ENCODE measurements at places on chromosomes 2 and 18.

DNA sequence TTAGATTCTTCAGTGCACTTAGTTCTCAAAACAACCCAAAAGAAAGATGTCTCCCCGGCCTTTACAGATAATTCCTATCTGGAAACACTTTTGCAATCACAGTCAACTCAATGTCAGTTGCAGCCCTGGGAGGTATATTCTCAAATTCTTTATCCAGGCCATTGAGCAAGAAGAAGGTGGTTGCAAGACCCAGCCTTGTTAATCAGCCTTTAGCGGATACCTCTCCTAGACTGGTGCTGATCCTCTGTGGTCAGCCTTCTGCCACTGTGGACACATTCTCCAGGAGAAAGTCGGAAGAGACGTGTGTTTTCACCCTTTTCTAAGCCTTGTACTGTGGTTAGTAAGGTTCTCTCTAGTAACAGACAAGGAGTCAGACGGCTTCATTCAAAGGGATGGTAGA, 7.8 kb upstream of the FZD7 start:
- no peak for DNase-seq

DNA sequence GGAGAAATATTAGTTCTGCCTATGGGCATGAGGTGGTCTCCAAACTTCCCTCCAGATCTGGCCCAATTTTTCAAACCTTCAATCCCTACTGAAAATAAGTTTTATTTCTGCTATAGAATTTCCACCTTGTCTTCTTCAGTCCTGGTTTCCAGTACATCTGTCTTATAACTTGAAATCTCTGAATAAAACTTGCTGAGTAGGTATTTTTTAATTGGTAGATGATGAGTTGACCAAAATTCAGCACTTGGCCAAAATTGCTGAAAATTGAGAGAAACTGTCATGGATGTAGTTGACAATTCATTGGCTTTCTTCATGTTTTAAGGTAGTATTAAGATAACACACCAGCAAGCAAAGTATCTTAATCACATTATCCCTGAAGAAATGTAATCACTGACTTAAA, 206.2 kb downstream of the PARD3B start:
- no peak for DNase-seq

DNA sequence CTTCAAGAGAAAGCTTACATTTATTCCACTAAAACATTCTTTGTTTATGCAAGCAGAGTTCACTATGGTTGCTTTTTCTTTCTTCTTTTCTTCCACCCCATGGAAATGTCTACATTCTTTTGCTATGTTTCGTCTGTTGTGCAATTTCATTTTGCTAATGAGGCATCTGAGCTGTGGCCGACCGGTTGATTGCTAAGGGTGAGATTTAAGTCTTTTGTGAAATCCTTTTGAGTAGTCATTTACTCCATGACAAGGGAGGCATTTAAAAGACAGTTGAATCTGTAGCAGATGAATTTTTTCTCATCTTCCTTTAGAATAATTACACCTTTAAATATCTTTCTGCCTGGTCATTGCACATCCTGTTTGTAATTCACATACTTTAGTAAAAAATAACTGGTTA, 324.1 kb upstream of the THUMPD2 start:
- no peak for DNase-seq

DNA sequence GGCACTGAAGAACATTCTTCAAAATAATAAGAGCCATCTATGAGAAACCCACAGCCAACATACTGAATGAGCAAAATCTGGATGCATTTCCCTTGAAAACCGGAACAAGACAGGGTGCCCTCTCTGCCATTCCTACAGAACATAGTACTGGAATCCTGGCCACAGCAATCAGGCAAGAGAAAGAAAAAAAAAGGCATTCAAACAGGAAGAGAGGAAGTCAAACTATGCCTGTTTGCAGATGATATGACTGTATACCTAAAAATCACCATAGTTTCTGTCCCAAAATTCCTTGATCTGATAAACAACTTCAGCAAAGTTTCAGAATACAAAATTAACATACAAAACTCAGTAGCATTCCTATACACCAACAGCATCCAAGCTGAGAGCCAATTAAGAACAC, 119.5 kb upstream of the PARD3B start:
- DNase-seq: no peak

DNA sequence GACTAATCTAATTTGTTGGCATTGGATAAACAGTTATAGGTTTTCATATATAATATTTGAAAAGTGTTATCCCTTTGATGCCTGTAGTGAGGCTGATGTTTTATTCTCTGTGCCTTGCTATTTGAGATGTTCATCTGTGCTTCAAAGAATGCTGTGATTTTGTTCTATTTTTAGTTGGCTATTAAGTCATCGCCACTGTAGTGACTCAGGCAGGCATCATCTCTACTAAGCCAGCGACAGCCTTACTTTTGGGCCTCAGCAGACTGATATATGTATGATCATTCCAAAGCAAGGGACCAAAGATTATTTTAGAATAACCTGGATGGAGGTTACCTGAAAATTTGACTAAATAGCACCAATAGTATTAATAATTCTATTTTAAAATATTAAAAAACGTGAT, 1674.5 kb upstream of the NXPH2 start:
- DNase-seq: no peak

DNA sequence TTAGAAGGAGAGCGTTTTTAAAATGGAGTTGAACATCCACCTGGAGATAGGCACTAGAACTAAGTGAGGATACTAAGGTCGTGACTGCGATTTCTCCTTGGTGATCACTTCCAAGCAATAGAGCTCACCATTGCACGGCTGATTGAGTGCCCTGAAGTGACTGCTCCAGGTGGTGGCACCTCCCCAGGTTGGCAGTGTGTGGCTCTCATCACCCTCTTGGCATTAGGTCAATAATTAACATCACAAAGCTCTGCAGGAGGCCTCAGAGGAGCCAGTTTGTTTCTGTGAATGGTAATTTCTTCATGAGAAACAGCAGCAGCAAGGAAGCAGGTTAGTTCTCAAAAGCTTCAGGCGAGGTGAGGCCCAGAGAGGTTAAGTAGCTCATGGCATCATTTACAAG, 259.6 kb downstream of the CLIP4 start:
- no peak for DNase-seq

GRCh38 chr18:77749089-77749488, 499.4 kb downstream of the GALR1 start:
- no peak for DNase-seq

DNA sequence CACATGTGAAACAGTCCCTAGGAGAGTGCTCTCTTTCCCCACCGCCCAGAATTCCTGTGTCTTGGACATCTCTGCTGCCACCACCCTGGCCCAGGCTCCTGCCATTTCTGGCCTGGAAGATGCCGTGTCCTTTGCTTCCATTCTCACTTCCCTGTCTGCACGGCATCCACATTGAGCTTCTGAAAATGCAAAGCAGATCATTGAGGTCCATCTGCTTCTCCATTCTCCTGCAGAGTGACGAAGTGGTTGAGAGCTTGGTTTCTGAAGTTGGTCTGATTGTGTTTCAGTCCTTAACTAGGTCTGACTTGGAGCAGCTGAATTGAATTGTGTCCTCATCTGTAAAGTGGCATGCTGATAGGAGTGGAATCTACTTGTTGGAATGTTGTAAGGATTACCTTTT, 98.7 kb upstream of the MGAT5 start:
- no peak for DNase-seq

DNA sequence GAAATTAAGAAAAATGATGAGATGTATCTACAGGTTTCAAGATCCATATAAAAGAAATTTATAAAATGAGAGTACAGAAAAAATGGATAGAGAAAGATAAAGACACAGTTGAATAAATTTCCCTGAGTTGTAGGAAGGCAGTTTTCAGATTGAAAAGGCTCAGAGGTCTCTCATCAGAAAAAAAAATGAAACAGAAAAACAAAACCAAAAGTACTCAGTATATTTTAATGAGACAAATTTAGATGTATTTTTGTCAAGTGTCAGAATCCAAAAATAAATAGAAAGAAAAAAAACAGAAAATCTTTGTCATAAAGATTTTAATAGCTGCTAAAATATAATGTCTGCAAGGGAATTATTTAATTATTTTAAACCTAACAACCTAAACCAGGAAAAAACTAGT, 520.5 kb downstream of the KCNJ3 start:
- no peak for DNase-seq

- DNase-seq: no peak
Measured at GRCh38 chr18:70663141-70663540, 374.3 kb downstream of the SOCS6 start.

- no peak for DNase-seq
Measured at GRCh38 chr2:74816540-74817303, 17.2 kb upstream of the HK2 start.

- DNase-seq: no peak
Measured at GRCh38 chr2:163205589-163206254, 367.2 kb upstream of the KCNH7 start.

DNA sequence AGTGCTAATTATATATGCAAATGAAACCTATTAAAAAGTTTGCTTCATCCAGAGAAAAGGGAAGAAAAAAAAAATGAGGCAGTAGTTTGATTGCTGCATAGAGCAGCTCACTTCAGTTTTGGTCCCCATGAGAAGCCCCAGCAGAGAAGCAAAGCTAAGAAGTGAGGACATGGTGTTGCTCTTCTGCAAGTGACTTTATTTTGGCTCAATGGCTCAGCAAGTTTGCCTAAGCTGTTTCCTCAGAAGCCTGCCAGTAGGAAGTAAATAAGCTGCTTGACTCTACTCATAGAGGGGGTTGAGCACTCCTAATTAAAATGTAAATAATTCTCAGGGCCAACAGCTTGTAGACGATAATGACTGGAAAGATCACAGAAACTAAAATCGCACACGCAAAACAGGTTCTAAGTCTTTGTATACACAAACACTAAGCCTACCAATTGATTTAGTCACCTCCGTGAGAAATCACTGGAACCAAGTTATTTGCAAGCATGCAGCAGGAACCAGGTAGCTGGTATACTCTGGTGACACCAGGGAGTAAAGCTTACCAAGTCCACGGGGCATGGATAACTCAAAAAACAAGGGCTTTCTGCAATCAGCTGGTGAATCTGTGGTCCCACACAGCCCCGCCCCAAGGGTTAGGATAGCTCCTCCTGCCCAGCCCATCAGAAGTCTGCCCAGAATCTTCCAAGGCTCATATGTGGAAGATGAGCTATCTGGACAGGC, 39.7 kb upstream of the NABP1 start:
- DNase-seq: no peak

DNA sequence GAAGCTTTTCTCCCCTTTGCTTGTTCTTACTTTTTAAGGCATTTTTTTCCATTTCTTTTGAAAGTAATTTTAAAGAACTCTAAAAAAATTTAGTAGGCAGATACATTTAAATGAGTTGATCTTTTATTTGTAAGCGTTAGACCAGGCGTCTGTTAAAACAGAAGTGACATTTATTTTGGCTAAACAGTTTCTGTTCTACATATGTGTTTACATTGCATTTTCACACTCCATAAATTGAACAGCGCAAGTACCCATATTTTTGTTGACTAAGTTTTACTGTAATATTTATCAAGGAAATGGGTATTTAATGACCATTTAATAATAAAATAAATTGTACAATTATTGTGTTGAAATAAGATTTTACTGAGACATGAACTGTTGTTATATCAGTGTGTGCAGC, 21.9 kb downstream of the PPM1B start:
- no peak for DNase-seq

DNA sequence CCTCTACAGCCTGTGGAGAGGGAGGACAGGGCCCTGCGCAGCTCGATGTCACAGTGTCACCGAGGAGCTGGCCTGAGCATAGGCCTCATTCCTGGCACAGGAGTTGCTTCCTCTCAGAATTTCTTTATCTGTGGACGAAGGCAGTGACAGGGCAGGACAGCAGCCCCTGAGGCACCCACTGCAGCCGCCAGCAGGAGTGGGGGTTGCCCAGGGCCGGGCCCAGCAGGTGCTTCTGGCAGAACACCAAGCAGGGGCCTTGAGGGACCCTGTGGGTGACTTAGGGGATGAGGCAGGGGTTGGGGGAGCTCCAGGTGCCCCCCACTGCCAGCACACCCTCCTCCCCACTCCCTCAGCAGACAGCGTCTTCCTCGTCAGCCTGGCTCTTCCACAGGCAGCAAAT, 290.0 kb downstream of the PHLPP1 start:
- no peak for DNase-seq

DNA sequence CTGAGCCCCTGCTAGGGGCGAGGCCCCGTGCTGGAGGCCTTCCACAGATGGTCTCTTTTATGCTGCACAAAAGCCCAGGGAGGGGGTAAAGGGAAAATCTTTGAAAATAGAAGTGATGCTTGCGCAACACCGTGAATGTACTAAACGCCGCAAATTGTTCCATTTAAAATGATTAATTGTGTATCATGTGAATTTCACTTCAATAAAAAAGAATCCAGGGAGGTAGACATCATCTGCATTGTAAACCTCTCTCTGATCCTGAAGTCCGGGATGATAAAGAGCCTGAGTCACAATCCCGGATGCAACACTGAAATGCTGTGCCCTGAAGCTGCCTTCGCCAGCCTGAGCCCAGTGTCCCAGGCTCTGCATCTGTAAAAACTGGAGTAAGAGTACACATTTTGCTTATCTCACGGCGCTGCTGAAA, 107.7 kb upstream of the PPP1CB start:
- DNase-seq: no peak

DNA sequence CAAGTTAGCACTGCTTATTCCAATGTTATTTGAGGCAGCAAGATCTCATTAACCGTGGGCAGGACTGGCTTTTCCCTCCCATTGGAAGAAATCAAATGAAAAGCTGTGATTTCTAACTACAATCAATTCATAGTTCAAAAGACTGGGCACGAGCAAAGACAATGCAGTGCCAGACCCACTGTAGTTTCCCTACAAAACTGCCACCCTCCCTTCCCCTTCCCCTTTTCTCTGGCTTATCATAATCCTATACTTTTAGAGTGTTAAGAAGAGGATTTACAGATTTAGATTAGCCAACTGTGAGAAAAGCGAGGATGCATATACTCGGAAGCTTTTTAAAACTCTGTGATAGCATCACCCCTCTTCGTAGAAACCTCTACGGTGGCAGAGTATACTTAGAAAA, 260.4 kb downstream of the STK39 start:
- DNase-seq: no peak

DNA sequence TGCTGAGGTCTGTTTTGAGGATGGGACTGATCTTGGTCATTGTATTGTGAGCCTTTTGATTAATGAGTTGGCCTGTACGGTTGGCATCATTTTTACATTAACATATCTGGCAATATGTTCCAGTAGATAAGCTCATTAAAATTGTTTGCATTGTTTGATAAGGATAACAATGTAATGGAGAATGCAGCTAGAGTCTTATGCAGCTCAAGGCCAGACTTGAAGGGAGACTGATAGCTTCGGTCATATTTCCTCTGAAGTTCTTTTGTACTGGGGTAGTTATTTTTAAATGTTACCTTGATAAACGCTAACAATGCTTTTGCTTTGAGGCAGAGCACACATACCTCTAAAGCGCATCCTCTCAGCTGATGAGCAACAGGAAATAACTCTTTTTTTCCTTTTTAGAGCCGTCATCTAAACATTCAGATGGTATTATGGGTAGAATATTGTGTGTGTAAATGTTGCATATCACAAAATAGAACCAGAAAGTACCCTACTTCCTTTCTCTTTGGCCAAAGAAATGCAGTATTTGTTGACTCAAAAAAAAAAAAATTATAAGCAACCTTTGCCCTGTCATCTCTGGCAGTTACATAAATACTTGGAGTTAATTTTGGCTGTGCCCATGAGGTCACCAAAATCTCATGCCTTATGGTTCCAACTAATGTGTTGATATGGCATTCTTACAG, 1.3 kb downstream of the MAPRE2 start:
- no peak for DNase-seq

Measured in stimulated activated CD8-positive, alpha-beta memory T cell treated with anti-CD3 and anti-CD28 coated beads, Interleukin-7, amount 100 ng/mL, for 1 hour (primary cell).